Aorta (tissue), 5 donors: ENCODE measurements at places on chromosomes 11 and 22. TPM values are rescaled to one million over a fixed set of nuclear protein-coding genes. Genes with fewer than 3 reads are reported as not detected.
A peak's percentile ranks its signal among the peaks of the same experiment; 100 is the strongest.

The DDTL gene
- 3.6 TPM for total RNA-seq

The RAB38 gene
- total RNA-seq, result 3.9 TPM

DNA sequence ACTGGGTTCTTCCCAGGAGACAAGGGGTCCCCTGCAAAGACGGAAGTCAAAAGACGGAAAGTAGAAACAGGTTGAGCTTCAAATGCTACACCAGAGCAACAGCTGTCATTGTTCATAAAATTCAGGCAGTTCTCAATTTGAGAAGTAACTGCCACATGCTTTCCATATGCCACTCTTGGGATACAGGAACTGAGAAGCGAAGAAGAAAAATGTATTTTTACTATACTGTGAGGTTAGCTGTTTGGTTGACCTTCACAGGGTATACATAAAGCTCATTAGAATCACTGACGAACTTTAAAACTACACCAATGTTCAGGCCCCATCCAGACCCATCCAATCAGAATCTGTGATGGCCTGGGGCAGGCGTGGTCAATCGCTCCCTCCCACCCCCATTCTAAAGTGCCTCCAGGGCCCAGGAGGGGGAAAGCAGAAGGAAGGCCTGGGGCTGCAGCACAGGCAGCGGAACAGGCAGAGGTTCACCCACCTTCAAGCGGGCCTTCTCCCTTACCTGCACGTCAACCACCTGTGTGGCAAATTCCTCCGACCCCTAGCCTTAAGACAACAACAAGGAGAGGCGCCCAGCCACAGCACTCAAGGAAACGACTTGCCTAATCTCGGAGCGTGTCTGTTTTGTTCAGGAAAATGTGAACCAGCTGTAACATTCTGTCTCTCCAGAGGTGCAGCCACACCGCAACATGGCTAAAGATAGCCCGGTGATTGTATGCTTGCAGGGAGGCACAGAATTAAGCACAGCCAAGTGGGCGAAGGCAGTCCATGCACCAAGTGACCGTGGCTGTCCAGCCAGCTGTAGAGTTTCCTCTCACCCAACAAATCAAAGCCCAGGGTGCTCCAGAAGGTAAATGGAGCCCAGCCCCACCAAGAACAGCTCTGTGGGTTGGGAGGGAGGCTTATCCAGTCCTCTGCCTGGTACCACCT, 82.6 kb downstream of the MICAL3 start:
- no peak overlapping the region for H3K27ac ChIP-seq
- H3K4me1 ChIP-seq, result peaks cover 9% of the 10 kb centered on the region
- H3K4me3 ChIP-seq, result no peak overlapping the region
- no peaks in the 10 kb centered on the region for H3K27me3 ChIP-seq

GRCh38 chr11:78795621-78796261, 221.1 kb upstream of the NARS2 start:
- H3K36me3 ChIP-seq, result no peaks in the 10 kb centered on the region
- H3K27ac ChIP-seq, result no peak overlapping the region
- H3K27me3 ChIP-seq, result no peaks in the 10 kb centered on the region
- DNase-seq, result no peak
- H3K4me1 ChIP-seq, result no peaks in the 10 kb centered on the region

- no peaks in the 10 kb centered on the region for H3K4me1 ChIP-seq
- DNase-seq, result no peak
- H3K4me3 ChIP-seq, result no peak overlapping the region
- no peaks in the 10 kb centered on the region for H3K27me3 ChIP-seq
- no peak overlapping the region for H3K27ac ChIP-seq
- H3K36me3 ChIP-seq, result no peaks in the 10 kb centered on the region
Observed at GRCh38 chr22:36728505-36728904, 25.0 kb upstream of the CACNG2 start.

GRCh38 chr11:113332023-113332422, 17.6 kb downstream of the TTC12 start:
- peaks cover 10% of the 10 kb centered on the region for H3K36me3 ChIP-seq
- no peak for DNase-seq
- no peak overlapping the region for H3K27ac ChIP-seq
- no peak overlapping the region for H3K4me3 ChIP-seq

DNA sequence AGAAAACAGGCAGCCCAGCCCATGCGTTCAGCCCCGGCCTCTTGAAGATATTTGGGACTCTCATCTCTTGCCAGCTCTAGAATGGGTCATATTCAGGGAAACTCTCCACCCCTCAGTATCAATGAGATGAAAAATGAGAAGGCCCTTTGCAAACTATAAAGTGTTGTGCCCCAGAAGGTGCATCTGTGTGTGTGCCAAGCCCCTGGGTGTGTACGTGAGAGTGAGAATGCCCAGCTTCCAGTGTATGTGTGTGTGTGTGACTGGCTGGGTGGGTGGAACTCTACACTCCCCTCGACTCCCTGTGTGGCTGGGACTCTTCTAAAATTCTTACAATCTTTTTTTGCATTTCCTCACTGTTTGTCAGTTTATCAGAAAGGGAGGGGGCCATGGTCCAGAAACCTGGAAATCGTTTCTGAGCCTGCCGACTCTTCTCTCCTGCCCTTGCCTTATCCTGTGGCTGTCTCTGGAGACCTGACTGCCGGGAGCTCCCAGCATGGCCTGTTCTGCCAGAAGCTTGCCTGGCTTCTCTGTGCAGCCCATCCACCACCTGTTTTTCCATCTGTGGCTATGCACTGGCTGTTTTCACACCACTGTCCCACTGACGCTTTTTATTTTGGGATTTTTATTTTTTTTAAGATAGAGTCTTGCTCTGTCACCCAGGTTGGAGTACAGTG, 1.2 kb downstream of the P2RY6 start:
- H3K4me3 ChIP-seq, result no peak overlapping the region
- no peaks in the 10 kb centered on the region for H3K36me3 ChIP-seq
- H3K27me3 ChIP-seq, result no peaks in the 10 kb centered on the region
- no peak overlapping the region for H3K27ac ChIP-seq
- H3K4me1 ChIP-seq, result no peaks in the 10 kb centered on the region
- DNase-seq, result peak; percentile 38

DNA sequence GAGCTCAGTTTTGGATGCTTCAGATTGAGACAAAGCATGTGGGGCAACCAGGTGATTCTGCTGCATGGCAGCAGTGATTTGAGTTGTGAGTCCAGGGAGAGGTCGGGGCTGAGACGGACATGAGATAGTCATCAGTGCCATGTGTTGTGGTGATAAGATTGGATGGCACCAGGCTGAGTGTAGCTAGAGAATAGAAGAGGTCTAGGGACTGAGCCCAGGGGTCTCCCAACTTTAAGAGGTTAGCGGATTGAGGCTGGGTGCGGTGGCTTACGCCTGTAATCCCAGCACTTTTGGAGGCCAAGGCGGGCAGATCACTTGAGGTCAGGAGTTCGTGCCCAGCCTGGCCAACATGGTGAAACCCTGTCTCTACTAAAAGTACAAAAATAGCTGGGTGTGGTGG, 6.3 kb upstream of the CTSD start:
- no peaks in the 10 kb centered on the region for H3K27me3 ChIP-seq
- H3K27ac ChIP-seq, result no peak overlapping the region
- H3K4me3 ChIP-seq, result no peak overlapping the region
- H3K36me3 ChIP-seq, result no peaks in the 10 kb centered on the region

GRCh38 chr22:19510919-19511341, 13.3 kb downstream of the CLDN5 start:
- H3K27me3 ChIP-seq, result no peaks in the 10 kb centered on the region
- no peaks in the 10 kb centered on the region for H3K36me3 ChIP-seq
- no peak overlapping the region for H3K27ac ChIP-seq
- no peak for DNase-seq
- H3K4me1 ChIP-seq, result no peaks in the 10 kb centered on the region
